ENCODE measurements at places on chromosomes 13 and 19.

GRCh38 chr19:39372047-39372802 is 18.7 kb downstream of the PAF1 start:
- no peak for DNase-seq

DNA sequence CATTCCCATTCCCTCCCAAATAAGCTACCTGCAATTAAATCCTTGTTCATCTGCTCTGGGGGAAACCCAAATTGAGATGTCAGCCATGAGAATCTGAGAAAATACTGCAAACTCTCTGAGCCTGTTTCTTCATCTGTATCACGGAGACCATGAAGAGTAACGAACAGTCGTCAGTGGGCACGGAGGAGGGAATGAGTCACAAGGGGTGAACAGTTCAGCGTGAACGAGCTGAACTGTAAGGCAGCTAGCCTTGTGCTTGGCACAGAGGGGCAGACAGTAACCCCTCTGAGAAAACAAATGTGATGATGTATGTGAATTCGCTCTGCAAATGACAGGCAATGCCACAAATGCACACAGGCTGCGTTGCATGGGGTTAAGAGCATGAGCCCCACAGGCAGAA is 288.7 kb downstream of the FOXO1 start:
- DNase-seq, result no peak

- no peak for DNase-seq
Observed at GRCh38 chr13:106355866-106356265, 179.6 kb downstream of the EFNB2 start.

DNA sequence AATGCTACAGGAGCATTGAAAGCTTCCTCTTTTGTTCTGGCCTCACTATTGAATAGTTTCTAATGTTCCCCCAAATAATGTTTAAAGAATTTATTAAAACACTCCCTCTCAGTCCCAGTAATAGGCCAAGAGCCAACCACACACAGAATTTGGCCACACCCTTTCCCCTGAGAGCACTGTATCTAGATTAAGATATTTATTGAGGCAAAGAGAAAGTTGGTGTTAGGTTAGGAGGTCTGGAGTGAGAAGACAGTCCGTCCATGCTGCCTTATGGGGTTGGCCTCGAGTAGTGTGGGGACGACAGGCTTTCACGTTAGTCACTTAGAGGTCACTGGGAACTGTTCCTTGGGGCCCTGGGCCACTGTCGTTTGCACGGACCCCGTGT is 122.9 kb upstream of the RNF113B start:
- DNase-seq, result no peak

DNA sequence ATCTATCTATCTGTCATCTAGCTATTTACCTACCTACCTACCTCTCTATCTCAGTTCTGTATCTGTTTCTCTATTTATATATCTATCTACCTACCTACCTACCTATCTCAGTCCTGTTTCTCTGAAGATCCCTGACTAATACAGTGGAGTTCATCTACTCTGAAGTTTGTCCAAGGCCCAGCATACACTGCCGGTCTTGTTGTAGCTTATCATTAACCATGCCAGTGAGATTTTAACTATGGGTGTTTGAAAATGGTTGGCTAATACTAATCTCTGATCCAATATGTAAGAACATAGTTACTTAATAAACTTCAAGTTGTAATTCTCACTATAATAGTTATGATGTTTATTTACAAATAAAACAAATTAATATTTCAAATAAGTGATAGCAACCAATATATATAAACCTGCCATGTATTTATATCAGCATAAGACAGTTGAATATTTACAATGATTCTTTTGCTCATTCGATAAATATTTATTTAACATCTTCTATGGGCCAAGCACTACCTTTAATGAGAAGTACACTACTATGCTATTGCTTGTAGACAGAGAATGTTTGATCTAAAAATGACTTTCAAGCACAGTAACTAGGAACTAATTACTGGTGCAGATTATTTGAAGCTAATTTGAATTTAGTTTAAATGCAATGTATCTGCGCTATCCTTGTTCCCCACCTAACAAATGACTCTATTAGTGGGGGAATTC is 242.1 kb downstream of the KLF5 start:
- DNase-seq, result no peak

DNA sequence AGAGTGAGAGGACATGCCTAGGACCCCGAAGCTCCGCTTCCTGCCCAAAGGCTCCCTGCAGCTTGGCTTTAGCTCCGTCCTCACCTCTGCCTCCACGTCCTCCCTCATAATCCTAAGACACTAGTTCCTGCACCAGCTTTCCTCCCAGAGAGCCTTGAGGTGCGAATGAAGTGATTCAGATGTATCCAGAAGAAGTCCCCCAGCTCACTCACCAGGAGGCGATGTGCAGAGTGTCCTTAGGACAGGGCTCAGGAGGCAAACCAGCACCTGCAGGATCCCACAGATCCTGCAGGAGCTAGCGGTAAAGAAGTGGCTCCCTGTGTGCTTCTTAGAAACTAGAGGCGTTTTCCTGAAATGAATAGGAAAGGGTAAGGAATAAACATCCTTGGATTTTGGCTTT is 109.7 kb downstream of the HSPH1 start:
- no peak for DNase-seq

- DNase-seq, result peak; percentile 38
Observed at GRCh38 chr19:996051-996838, 4.0 kb upstream of the GRIN3B start.

DNA sequence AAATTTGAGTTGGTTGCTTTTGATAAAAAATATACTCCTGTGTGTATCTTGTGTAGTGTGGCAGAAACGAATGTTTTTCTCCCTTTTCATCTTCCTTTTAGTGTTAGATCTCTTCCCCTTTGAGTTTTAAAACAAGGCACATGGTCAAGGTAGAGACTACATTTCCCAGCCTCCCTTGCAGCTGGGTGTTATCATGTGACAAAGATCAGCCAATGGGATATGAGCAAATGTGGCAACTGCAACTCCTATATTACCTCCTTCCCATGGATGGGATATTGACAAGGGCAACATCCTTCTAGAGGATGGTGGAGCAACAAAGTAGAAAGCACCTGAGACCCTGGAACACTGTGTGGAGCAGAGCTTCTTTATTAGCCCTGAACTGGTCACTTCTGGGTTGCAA is 42.4 kb downstream of the ADGRE3 start:
- no peak for DNase-seq

- DNase-seq, result no peak
Observed at GRCh38 chr19:19202707-19203011, 555 bp downstream of the NR2C2AP start.

DNA sequence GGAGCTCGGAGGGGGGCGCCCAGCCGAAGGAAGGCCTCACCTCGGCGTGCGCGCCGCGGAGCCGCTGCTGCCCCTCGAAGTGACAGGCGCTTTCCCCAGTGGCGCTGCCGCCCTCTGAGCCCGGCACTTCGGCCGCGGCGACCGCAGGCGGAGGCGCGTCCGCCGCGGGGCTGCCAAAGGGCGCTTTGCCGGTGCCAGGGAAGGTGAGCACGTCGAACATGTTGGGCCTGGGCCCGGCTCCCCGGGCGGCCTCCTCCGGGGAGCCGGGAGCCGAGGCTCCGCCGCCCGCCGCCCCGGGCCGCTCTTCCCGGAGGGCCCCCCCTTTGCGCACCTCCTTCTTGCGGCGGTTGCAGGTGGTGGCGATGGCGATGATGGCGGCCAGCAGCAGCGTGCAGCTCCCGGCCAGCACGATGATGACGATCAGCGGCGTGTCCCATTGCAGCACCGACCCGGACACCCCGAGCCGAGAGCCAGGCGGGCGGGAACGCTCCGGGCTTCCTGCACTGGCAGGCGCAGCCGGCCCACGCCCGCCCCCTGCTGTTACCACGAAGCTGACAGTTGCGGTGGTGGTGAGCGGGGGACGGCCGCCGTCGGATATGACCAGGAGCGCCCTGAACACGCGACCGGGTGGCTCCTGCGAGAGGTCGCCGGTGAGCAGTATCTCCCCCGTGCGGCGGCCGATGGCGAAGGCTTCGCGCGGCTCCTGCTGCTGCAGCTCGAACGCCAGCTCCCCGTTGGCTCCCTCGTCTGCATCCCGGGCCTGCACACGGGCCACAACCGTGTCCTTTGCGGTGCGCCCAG is 2.5 kb downstream of the PCDH8 start:
- no peak for DNase-seq

- DNase-seq, result no peak
Observed at GRCh38 chr19:40134866-40135265, 44.1 kb upstream of the ZNF780A start.

DNA sequence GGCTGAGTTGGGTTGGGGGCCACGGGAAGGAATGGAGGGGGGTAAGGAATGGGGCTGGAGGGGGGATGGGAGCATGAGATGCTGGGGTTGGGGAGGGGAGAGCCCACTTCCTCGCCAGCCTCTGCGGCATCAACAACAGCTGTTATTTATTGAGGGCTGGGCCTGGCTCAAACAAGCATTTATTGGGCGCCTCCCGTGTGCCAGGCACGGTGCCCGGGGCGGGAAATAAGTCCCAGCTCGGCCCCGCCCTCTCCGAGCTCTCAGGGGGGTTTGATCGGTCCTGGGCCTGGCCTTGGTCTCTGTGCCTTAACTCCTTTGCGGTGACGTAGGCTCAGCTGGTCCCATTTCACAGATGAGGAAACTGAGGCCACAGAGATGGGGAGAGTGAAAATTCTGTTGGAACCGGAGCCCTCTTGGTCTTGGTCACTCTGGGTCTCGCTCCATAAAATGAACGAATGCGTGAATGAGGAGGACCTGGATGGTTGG is 919 bp upstream of the ADAMTS10 start:
- no peak for DNase-seq

DNA sequence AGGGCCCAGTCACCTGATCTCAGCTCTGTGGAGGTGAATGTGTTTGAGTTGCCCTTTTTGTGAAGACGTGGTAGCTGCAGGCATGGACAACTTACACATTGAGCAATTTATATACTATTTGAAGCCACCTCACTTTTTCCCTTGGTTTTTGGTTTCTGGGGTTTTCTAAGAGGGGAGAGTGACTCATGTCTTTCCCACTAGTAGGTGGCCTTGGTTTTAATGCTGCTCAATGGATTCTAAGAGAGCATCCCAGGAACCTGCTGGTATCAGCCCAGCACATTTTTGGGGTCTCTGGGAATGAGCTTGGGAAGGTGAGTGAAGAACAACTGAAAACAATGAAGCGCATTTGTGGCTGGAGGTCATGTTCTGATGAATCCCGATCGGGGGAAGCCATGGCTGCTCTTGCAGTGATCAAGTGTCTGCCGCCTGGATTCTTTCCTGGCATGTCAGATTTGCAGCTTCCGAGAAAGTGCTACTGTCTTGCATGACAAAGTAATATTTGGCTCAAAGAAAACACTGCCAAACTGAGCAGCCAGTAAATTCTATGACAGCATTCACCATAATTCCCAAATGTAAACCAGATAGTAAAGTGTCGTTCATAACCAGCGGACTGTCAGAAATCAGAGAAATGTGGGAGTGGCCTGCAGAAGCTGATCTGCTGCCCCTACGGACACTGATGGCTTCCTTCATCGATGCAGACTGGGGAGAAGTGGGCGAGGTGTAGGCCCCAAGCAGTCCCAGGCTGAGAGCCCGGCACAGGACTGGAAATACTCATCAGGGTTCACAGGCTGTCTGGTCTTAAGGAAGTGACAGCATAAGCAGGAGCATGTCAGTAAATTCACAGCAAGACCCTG is 98.7 kb downstream of the COL4A2 start:
- no peak for DNase-seq

- DNase-seq, result no peak
Observed at GRCh38 chr13:85608255-85608829, 190.9 kb downstream of the SLITRK6 start.

GRCh38 chr19:55173714-55174409 is 6.2 kb downstream of the SYT5 start:
- no peak for DNase-seq

- DNase-seq, result no peak
Observed at GRCh38 chr19:57068921-57069697, 50.7 kb upstream of the USP29 start.

- no peak for DNase-seq
Observed at GRCh38 chr13:99690426-99691174, 189.3 kb downstream of the TM9SF2 start.

DNA sequence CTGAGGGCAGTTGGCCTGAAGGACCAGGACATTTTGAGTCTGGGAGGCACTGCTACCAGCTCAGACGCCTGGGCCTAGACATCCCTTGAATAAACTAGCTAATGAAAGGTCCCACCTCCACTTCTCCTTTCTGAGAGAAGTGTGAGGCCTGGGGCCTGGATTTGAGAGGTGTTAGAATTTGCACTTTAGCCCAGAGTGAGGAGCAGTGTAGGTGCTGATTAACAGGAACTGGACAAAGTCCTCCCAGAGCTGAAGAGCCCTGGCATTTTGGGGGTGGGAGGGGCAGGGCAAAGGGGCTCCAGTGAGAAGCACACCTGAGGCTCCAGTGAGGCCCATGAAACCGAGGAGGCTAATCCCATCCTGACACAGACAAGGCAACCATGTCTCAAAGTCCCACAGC is 15.2 kb upstream of the SLC1A5 start:
- DNase-seq, result no peak

GRCh38 chr13:77391475-77391874 is 64.6 kb upstream of the MYCBP2 start:
- DNase-seq, result no peak

- DNase-seq, result no peak
Observed at GRCh38 chr19:14731200-14731599, 41.4 kb downstream of the ZNF333 start.

Data from stimulated activated CD8-positive, alpha-beta memory T cell treated with anti-CD3 and anti-CD28 coated beads, Interleukin-4, amount 100 ng/mL, for 1 hour (primary cell).